ENCODE measurements at places on chromosomes 7 and 10.

GRCh38 chr7:142063551-142064442, 47.7 kb upstream of the MGAM2 start:
- no peak for DNase-seq

- no peak for DNase-seq
Measured at GRCh38 chr7:134945691-134946090, 40.6 kb upstream of the AGBL3 start.

DNA sequence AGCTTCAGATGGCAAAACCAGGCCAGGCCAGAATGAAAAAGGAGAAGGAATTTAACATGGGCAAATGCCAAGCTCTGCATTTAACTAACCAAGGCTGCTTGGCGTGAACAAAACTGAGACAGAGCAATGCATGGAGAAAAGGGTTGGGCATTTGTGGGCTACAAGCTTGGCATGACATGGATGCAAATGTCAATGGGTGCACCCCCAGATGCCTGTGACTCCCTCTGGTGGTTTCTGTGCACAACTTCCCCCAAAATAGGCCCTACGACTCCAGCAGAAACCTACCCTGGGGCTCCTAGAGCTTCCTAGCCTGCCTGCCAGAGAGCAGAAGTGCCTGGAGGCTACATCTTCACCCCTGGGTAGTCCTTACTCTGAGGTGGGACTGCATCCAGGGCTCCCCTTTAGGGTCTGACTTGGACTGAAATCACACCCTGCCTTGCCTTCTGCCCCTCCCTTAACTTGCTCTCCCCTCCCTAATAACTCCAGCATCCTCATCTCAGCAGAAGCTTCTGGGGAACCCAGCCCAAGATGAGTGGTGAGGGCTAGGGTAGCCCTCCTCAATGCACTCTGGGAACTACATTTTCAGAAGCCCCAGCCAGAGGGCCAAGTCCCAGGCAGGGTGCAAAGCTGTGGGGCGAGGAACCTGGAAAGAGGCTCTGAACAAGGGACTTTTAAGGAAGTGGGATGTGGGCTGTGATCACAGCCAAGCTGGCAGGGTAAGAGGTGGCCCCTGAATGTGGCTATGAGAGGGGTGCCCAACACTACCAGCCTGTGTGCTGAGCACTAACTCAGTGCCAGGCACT, 11.3 kb downstream of the GPRIN2 start:
- no peak for DNase-seq

DNA sequence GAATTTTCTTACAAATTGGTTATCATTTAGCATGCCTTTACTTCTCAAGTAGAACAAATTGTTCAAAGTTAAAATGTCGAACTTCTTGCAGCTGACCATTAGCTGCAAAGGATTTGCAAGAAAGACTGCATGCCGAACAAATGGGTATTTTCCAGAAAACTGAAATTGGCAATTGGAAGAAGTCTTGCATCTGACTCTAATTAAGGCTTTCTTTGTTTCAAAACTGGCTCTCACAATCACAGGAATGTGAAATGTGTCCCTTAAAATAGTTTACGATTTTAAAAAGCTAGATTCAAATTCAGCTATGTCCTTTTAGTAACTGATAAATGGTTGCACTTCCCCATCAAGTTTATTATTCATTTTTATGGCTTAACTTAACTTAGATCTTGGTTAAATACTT, 207.9 kb downstream of the ARL4A start:
- DNase-seq: no peak

Data from activated gamma-delta T cell (primary cell).